ENCODE measurements at places on chromosomes 4 and X.

GRCh38 chr4:24382381-24382780, 202.0 kb downstream of the DHX15 start:
- no peak for DNase-seq

DNA sequence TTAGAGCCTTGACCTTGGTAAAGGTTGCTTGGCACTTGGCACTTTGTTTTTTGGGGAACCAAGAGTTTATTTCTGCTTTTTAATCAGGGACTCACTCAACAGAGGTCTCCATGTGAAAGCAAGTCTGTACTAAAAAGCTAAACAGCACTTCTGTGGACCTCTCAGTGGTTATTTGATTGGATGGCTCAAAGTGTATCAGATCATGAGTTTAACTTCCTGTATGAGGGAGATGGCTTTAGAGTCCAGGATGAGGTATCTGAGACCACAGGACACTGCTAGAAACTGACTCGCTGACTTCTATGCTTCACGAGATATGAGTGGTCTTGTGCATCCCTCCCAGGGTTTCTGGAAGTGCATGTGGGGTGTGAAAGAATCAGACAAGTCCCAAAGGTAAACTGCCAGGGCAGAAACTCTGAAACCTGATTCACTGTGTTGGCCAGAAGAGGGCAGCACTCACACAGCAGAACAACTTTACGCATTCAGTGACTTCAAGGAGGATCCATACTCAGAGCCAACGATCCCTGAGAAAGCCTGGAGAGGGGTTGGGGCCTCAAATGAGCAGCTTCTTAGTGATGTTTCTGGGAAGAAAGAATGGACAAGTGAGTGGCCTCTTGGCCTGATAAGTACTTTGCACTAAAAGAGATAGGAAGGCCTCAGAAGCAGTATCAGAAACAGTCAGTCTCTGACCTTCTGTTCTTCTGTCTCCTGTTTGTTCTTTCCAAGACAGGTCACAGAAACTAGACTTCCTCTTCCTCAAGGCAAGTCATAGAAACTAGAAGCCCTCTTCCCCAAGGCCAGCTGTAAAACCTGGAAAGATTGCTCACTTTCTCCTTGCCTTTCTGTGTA, 220.3 kb upstream of the CXCL13 start:
- peak; percentile 67 for DNase-seq

- DNase-seq: peak; percentile 7
Observed at GRCh38 chrX:144840616-144841015, 406.7 kb upstream of the SPANXN1 start.

GRCh38 chrX:2397229-2398063, 103.3 kb downstream of the DHRSX start:
- peak; percentile 36 for DNase-seq

GRCh38 chrX:40174854-40175510, 77.2 kb upstream of the BCOR start:
- peak; percentile 51 for DNase-seq

DNA sequence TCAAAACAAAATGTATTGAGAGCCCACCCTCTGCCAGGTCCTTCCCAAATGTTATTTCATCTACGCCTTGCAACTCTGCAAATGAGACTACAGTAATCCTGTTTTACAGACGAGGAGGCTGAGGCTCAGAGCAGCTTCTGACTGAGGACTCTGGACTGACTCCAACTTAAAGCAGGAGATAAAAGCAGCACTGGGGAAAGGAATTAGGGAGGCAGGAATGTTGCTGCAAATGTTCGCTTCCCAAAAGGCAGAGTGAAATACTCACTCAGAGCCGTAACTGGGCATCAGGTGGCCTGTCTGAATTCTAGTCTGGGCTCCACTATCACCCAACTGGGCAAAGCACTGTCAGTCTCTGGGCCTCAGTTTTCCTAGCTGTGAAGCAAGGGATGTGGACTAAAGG, 94.7 kb upstream of the SRD5A3 start:
- DNase-seq: no peak

DNA sequence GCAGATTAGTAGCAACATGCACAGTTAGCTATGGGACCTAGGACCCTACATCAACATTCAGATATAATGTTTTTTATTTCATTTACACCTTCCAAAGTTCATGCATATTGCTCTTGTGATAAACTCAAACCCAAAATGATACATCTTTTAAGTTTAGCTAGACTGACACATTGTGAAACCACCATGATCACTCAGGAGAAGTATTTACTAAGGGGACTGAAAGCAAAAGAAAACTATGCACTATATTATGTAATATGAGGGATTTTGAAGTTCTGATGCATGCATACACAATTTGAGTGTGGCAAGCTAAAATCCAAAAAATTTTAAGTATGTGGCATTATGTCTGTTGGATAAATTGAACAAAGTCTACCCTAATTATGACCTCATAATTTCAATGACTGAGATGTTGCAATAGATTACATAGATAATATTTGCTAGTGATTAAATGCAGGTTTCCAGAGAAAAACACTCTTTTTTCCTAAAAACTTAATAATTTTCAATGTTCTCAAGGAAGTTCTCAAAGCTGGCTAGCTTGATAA, 914.8 kb upstream of the GRIA3 start:
- DNase-seq: peak; percentile 72

DNA sequence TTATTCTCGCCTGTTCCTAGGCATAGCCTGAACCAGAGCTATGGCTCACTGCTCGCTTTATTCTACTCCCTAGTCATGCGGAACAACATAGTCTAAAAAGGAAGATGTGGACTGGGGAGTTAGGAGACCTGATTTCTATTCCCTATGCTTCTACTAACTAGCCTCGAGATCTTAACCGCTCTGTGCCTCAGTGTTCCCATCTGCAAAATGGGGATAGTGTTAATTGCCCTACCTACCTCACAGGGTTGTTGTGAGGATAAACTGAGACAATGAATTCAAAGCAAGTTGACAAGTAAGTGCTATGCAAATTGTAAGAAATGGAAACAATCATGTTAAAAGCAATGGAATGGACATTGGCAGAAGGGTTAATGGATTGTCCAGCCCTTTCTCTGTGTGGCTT, 102.1 kb downstream of the AKAP4 start:
- DNase-seq: no peak

DNA sequence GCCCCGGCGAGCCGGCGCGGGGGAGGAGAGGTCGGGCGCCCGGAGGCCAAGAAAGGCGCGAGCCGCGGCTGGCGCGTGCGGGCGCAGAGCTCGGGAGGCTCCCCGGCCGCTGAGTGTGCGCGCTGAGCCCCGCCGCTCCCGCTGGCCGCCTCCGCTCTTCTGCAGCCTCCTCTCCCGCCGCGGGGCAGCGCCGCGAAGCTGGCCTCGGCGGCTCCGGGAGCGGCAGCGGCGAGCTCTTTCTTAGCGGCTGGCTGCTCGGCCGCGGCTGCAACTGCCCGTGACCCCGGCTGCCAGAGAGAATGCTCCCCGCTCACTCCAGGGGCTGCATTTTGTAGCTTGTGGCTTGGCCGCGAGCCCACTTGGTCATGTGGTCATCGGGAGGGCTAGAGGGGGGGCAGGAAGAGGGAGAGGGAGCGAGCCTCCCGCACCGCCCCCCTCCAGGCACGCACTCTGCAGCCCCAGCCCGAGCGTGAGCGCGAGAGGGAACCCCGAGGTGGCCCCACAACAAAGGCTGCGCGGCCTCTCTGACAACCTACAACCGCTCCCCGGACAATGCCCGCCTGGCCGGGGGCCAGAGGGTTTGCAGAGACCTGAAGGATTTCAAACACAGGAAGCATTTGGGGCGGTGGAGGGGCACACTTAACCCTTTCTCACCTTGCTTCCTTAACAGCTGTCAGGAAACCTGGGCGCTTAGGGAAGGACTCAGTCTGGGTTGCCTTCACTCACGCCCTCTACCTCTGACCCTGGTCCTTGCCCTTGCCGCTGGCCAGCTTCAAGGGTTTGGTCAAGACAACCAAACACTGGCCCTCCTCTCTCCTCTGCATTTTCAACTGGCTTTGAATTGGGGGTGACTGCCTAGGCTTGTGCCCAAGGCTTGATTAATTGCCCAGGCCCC, at the start of gene APLN:
Gene APLN (minus strand): TSS at position 305 of the 895 bp plus-strand sequence. CDS start 326 bp downstream, outside the sequence.
- DNase-seq: peak; percentile 26

DNA sequence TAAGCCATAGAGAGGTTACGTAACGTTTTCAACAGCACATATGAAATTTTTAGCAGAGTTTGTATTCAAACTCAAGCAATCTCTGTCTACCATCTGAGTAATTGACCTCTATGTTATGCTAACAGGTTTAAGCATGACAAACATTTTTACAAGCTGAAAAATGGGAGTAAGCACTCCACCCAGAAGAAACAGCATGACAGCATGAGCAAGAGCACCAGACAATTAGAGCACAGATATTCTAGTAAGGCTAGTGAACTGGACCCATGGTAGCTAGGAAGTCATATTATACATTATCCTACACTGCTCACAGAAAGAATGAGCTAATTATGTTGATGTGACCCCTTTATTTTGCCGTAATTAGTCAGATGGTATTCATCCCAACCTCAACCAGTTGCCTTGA, 200.5 kb downstream of the PABPC4L start:
- no peak for DNase-seq

- peak; percentile 52 for DNase-seq
Observed at GRCh38 chr4:7813674-7814073, 126.0 kb downstream of the AFAP1 start.

DNA sequence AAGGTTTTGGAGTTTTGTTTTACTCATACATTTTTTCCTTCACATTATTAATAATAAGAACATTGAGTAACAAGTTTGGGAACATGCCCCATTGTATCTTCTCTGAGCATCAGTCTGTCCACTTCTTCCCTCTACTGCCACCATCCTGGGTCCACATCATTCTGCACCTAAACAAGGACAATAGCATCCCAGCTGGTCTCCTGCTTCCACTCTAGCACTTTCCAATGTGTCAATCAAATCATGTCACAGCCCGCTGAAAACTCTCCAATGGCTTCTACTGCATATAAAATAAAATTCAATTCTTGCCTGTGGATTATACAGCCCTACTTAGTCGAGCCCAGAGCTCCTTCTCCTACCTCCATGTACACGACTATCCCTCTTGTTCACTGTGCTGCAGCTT, 66.8 kb upstream of the RBPJ start:
- no peak for DNase-seq

- no peak for DNase-seq
Observed at GRCh38 chr4:73434311-73434710, 1.7 kb upstream of the AFP start.

DNA sequence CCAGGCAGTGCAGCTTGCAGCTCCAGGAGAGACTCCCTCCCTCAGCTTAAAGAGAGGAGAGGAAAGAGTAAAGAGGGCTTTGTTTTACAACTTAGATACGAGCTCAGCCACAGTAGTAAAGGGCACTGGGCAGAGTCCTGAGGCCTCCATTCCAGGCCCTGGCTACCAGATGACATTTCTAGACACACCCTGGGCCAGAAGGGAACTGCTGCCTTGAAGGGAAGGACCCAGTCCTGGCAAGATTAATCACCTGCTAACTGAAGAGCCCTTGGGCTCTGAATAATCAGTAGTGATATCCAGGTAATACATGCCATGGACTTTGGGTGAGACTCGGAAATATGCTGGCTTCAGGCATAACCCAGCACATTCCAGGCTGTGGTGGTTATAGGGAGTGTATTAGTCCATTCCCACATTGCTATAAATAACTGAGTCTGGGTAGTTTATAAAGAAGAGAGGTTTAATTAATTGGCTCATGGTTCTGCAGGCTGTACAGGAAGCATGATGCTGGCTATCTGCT, 15.3 kb upstream of the SLC16A2 start:
- DNase-seq: no peak

- DNase-seq: no peak
Observed at GRCh38 chr4:35684755-35685154, 559.6 kb downstream of the ARAP2 start.

DNA sequence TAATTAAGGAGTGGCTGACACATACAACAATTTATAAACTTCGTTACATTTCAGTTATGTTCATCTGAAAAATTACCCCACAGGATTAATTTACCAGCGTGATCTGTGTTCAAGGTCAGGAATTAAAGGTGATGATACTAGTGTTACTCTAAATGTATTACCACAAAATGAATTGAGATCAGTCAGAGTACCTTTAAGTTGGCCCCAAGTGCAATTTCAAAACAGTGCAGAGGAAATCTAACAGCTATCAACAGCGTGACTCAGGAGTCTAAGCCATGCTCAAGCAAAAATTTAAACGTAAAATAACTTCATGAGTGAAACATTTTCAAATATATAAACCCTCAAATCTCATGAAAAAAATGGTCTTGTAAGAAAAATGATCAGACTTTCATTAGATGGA, 18.7 kb downstream of the ANTXR2 start:
- no peak for DNase-seq

DNA sequence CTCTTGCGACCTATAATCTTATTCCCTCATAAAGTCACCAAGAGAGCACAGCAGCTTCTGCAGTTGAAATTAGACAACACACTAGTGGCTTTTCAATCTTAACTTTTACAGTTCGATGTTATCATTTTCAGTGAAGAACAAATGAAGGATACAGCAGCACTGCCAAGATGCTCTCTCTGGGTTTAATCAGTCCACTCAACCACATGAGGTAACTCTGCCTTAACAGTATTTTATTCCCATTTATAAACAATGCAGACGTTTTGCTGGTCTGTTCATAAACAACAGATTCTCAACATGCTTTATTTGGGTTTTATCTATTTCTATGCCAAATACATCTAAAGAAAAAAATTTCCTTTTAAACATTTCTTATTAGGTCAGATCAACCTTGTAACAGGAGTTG, 646.0 kb upstream of the FAM241A start:
- no peak for DNase-seq

GRCh38 chrX:104105330-104106262, 6.7 kb upstream of the ZCCHC18 start:
- DNase-seq: no peak

DNA sequence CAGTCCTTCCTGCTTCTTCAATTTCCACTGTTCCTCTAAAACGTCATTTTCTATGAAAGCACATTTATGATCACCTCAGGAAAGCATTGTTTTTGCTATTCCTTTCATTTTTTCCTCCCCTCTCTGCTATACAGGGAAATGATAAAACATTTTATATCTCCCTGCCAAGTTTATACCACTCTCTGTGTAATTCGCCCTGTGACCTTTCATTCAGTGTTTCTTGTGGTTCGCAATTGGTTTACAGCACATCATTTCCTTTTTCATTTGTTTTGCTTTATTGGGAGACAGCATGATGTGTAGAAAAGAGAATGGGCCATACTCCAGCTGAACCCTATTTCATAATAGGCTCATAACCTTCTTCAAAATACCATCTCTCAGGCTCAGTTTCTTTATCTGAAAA, 99.9 kb upstream of the RAPGEF2 start:
- DNase-seq: peak; percentile 32

- DNase-seq: peak; percentile 60
Observed at GRCh38 chr4:111960241-111960667, 185.0 kb upstream of the FAM241A start.

- peak; percentile 65 for DNase-seq
Observed at GRCh38 chrX:152904151-152905080, 6.5 kb downstream of the ZNF185 start.

DNA sequence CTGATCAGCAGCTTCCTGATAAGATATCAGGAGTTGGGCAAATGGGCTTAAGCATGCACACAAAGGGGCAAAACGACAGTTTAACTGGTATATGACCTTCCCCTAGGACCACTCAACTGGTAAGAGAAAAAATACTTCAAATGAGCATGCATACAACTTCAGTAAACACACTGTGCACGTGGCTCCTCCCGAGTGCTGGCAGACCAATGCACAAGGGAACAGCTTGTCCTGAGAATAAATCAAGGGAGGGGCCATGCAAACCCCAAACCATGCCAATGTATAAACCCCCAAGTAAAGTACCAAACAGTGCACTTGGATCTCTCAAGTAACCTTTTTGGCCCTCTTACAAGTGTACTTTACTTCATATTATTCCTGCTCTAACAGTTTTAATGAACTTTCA, 293.3 kb upstream of the TBX22 start:
- DNase-seq: no peak
